A549 treated with ZK216348 at 1 μM for 4 hours (cell line): ENCODE measurements at places on chromosomes 3 and 15. TPM values are rescaled to one million over a fixed set of nuclear protein-coding genes. Genes with fewer than 3 reads are reported as not detected.

The CALML4 gene
- total RNA-seq: 6.7 to 9.2 TPM (median 8.0 TPM) in 5 replicates

The RBP2 gene
- not detected in 5 replicates for total RNA-seq

The KLHL6 gene
- not detected in 5 replicates for total RNA-seq

The ASB14 gene
- not detected in 5 replicates for total RNA-seq

The SLC33A1 gene
- 12.0 to 17.5 TPM (median 16.2 TPM) in 5 replicates for total RNA-seq

The RLBP1 gene
- total RNA-seq: not detected in 5 replicates

The SLC2A2 gene
- total RNA-seq: not detected in 5 replicates

The CD200R1L gene
- total RNA-seq: not detected in 5 replicates

The THAP10 gene
- total RNA-seq: 3.2 to 7.1 TPM (median 5.8 TPM) in 5 replicates

The SLC6A11 gene
- 0.04 to 0.21 TPM (median 0.09 TPM) in 4 of 5 replicates, not detected in the other for total RNA-seq

The GOLGA8J gene
- not detected in 5 replicates for total RNA-seq
